Retinal pigment epithelial cell (primary cell): ENCODE measurements at places on chromosomes 4 and X.

- no peak for DNase-seq
Measured at GRCh38 chrX:102745857-102746584, 25.5 kb downstream of the GPRASP3 start.

- DNase-seq: no peak
Measured at GRCh38 chr4:53055274-53055673, 193.2 kb downstream of the RASL11B start.

DNA sequence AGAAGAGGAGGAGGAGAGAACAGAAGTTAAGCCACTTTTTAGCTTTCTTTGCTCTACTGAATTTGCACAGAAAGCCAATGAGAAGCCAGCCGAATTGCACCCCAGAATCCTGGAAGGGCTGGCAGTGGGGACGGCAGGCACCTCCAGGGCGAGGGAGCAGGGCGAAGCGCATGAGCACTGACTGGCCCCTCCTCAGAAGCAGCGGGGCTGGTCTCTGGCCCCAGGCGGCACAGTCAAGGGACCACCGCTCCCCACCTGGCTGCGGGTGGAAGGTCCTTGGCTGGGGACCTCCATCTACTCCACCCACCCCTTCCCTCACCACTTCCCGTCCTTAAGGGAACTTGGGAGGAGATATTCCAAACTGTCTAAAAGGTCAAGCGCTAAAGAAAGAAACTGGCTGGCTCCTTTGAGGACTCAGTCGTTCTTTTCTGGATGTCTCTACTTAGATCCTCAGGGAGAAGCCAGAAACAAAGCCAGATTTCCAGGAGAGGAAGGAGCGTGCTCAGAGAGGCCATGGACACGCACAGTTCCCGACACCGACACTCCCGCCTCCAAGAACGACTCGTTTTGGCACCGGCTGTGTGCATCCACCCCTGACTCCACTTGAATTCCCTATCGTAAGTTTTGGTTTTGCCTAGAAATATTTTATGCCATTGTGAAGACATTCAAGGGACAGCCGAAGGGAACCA is 59.5 kb upstream of the CRMP1 start:
- no peak for DNase-seq

DNA sequence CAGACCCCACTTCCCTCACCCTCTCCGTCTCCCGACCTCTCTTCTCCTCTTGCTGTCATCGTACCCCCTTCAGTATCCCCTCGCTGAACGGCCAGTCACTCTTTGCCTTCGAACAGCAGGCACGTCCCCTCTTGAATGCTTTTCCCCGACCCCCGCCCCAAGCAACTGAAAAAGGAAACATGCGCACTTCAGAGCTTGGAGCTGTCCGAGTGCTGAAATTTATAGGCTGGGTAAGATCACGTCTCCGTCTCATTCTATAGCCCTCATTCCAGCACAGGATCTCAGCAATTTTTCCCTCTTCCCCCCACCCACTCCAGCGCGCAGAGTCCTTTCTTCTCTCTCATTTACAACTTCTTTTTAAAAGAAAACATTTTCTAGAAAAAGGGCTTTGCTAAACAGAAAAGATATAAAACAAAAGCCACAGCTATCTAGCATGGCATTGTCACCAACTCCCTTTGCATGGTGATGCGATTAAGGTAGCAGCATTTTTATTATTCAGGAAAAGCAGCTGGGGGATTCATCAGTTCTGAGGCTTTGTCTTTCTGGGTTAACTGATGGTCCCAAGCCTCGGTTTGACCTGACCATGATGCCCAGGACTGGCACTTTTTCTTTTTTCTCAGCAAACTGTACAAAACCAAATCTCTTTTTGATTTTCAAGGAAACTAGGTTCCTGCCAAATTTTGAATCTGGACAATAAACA is at the start of gene GLRA2:
Gene GLRA2 (plus strand): TSS at position 247 of the 700 bp plus-strand sequence. CDS start 522 bp downstream, outside the sequence.
- no peak for DNase-seq

GRCh38 chr4:137678796-137679195 is 146.5 kb upstream of the PCDH18 start:
- DNase-seq: no peak

DNA sequence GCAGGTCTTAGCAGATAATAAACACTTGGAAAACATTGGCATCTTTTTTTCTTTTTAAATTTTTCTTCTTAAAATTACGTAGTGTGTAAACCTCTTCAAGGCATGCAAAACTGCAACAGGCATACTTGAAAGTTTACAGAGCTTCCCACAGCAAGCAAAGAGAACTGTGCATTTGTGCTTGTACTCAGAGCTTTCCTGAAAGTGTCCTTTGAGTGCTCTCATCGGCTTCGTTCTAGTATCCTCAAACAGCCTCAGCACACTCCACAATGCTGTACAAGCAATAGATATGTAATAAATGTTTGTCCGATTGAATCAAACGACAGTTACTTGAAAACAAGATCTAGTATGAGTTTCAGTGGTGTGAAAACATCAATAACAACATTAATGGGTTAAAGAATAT is 227.5 kb downstream of the PAPSS1 start:
- DNase-seq: no peak

DNA sequence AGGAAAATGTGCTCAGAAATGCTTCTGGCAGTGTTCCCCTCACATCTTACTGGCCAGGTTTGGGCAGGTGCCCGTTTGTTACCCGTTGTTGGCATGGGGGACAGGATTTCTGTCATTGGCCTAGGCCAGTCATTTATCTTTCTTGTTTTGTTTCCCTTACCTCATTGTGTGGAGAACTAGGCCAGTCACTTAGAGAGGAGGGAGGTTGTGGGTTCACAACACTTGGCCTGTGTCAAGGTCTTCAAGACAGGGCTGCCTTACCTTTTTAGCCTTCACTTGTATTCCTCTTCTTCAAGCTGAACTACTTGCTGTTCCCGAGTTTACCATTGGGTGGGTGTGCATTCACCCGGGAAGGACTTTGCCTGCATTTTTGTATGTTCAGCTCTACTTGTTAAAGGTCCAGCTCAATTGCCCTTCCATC is 17.7 kb downstream of the SNX25 start:
- no peak for DNase-seq

DNA sequence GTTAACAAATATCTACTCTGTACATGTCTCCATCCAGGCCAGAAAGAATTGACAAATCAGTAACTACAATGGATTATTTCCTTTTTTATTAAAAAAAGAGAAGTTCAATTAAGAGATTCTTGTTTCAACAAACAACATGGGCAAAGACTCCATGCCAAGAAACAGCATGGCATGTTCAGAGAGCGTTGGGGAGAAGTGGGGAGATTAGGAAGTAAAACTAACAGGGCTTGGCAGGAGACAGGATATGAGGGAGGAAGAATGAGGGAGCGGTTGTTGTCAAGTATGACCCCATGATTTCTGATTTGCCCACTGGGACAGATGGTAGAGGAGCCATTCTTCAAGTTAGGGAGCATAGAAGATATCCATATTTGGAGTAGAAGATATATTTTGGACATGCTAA is 128.4 kb downstream of the RNF150 start:
- no peak for DNase-seq

DNA sequence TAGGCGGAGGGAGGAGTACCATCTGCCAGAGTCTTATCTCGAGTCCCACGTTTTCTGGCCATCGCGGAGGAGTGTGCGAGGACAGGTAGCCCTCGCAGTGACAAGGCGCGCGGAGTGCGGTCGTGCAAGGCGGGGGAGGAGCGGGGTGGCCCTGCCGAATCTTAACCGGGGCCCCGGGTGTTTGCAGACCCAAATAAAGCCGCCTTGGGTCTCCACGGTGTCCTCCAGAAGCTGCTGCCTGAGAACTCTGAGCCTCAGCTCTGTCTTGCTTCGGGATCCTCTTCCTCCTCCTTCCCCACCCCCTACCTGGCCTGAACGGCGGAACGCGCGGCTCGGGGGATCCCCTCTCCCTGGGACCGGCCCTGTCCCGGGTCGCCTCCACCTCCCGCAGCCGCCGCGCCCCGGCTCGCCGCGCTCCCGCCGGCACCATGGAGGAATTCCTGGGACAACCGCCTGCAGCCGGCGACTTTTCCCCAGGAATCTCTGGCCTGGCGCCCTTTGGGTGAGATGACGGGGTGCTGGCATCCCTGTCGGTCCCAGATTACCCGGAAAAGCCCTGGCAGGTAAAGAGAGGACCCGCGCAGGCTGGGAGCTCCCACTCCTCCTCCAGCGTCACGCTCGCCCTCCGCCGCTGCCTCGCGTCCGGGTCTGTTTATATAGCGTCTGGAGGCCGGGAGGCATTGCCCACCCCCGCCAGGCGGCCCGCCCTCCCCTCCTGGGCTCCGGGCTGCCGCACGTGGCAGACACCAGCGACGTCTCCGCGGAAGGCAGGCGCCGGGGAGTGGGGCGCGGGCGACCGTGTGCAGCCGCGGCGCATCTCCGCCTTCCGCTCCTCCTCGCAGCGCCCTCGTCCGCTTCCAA is at the start of gene GALNTL6:
Gene GALNTL6 (plus strand): TSS at position 740 of the 861 bp plus-strand sequence.
- DNase-seq: no peak

DNA sequence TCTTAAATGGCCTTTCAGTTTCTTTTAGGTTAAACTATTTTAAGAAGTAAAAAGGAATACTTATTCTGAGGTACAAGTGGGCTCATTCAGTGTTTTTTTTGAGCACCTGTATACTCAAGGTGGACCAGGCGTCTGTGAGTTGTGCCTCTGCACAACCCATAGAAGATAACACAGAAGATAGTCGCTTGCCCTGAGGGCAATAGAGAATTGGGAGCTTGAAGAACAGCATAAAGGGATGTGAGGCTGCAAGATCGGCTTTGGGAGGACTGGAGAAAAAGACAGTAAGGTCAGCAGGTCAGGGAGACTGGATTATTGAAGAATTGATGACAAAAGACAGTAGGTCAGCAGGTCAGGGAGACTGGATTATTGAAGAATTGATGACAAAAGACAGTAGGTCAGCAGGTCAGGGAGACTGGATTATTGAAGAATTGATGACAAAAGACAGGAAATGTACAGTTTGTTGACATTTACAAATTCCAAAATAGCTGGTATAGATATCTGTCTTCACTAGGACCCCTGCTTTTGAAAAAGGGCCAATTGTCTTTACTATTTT is 3.1 kb downstream of the CPE start:
- DNase-seq: no peak

DNA sequence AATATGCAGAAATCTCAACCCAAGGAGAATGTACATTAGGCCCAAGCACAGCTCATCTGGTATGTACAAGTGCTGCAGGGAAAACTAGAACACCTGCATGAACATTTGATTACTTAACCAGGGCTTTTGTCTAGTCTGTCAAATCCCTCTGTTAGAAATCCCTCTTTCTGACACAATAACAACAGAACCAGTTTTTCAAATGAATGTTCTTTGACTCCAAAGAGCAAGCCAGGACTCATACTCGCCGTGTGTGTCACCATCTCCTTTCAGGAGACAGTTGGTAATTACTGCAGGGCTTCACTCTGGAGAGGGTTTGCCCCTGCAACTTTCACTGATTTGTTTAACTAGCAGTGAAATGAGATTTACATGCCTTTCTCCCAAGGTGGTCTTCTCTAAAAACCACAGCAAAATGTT is 143.0 kb upstream of the FAM241A start:
- no peak for DNase-seq

DNA sequence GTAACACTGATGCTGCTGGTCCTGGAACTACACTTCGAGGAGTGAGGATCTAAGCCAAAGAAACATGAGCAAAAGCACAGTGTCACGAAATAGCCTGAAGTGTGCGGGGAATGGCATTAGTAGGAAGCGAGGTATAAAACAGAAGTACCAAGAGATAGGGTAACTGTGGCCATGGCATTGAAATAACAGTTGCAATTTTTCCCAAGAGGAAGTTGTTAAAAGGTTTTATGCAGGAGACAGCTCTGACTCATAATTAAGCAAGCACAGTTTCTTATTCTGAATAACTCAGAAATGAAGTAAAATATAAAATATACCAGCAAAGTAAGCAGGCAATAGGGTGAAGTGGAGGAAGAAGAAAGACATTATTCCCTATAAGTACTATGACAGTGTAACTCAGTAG is 90.3 kb upstream of the TMEM150C start:
- DNase-seq: no peak

DNA sequence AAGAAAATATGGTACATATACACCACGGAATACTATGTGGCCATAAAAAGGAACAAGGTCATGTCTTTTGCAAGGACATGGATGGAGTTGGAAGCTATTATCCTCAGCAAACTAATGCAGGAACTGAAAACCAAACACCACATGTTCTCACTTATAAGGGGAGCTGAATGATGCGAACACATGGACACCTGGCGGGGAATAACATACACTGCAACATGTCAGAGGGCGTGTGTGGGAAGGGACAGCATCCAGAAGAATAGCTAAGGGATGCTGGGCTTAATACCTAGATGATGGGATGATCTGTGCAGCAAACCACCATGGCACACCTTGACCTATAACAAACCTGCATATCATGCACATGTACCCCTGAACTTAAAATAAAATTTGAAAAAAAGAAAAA is 19.5 kb upstream of the CNKSR2 start:
- no peak for DNase-seq

GRCh38 chr4:28772788-28773187 is 1912.1 kb downstream of the STIM2 start:
- no peak for DNase-seq

DNA sequence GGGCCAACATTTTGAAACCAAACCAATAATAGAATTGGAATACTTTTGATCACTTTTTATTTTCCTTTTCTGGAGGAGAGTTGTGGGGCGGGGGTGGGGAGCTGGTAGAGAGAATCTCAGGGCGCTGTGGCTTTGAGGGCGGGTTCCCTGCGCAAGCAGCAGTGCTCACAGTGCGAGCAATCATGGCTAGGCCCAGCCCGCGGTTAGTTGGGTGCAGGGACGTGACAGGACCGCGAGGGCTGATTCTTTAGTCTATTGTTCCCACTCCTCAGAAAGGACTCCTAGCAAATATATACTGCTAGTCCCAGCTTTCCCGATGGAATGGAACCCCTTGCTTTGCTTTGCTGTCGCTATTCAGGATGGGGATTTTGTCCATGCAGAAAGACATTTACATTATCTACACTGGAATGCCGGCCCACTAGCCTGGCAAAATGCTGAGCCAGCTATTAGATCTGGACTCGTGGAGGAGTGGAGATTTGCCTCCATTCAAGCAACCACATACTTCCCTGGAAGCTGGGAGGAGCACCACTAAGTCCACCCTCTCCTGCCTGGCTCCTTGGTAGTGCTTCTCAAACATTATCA is 23.9 kb upstream of the APLN start:
- DNase-seq: no peak
